HuH-7 (cell line): ENCODE measurements at places on chromosomes 12 and 14.

GRCh38 chr14:27384124-27384523 is 786.3 kb upstream of the NOVA1 start:
- no peak for DNase-seq

DNA sequence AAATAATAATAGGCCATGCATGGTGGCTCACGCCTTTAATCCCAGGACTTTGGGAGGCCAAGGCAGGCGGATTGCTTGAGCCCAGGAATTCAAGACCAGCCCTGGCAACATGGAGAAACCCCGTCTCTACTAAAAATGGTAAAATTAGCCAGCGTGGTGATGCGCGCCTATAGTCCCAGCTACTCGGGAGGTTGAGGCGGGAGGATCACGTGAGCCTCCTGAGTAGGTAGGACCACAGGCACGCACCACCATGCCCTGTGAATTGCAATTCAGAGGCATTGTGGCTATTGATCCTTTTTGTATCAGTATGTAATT is 2.3 kb downstream of the ARHGDIB start:
- DNase-seq: no peak

- DNase-seq: no peak
Observed at GRCh38 chr14:72404106-72404774, 472.0 kb downstream of the RGS6 start.

DNA sequence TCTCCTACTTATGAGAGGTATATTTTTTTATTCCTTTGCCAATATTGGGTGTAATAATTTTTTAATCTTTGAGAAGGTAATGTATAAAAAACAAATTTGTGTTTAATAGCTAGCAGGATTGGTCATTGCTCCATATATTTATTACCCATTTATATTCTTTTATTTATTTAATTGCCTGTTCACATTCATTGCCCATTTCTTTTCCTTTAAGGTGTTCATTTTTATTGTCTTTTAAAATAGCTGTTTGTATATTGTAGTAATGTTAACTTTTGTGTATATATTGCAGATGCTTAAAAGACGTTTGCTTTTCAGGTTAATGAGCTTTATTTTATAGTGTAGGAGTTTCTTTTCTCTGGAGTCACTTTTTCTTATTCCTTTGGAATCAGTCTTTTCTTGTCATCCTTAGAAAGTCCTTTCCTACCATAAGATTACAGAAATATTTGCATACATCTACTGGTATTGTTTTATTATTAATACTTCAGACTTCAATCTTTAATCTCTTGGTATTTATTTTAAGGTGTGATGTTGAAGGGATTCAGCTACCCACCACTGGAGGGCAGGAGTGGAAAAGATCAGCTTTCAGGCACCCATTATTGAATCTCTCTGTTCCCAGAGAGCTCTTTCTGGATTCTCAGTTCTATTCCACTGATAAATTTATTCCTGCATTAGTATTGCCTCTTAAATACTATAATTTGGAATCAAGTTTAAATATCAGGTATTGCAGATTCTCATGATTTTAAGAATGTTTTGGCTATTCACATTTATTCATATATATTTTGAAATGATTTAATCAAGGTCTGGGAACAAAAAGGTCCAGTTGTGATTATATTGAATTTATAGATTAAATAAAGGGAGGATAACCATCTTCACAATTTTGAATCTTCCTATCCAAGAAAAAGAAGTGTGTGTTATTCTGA is 17.3 kb downstream of the PPM1A start:
- DNase-seq: peak; percentile 39

- DNase-seq: no peak
Observed at GRCh38 chr12:49233842-49234526, 30.9 kb upstream of the TUBA1C start.

DNA sequence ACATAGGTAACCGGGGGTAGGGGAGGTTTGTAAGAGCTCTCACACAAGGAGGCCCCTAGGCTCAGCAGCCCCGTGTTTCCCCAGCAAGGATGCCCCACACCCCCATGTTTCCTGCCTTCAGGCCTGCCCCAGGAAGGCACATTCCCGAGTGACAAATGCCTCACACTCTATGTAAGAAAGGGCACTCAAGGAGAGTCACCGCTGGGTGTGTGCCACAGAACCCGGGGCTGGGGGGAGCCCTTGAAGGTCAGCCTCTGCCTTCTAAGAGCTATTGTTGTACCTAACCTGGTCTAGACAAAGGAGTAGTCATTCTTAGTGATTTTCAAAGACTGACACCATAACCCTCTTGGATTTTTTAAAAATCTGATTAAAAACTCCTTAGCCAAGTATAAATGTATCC is 333.6 kb downstream of the DPF3 start:
- DNase-seq: no peak

GRCh38 chr12:49304161-49304560 is 9.2 kb downstream of the PRPH start:
- no peak for DNase-seq

DNA sequence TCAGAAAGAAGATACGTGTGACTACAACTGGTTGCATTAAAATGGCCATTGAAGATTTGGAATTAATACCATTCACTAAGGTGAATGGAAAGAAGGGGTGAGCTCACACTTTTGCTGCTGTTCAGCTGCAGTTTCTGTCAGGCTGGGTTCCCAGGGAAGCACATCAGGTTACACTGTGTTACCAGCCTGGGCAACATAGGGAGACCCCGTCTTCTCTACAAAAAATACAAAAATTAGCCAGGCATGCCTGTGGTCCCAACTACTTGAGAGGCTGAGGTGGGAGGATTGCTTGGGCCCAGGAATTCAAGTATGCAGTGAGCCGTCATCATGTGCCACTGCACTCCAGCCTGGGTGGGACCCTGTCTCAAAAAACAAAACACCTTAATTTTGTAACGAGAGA is 12.9 kb upstream of the ZCCHC8 start:
- no peak for DNase-seq

DNA sequence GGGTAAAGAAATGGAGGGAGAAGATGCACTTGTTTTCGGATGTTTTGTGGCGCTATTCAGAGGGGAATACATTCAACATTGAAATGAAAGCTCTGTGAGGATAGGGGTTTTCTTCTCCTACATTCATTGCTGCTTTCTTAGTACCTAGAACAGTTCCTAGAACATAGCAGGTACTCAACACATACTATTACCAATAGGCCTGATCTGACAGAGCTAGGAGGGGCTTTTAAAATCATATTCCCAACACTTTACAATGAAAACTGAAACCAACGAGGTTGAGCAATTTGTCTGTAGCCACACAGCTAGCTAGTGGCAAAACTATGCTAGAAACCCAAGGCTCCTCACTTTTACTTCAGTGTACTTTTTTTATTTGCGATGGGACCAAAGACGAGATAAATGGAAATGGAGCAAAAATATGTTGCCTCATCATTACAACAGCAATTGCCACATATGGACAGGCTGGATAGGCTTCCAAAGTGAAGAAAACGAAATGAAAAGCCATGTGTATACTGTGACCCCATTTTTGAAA is 23.1 kb upstream of the IL22 start:
- no peak for DNase-seq

DNA sequence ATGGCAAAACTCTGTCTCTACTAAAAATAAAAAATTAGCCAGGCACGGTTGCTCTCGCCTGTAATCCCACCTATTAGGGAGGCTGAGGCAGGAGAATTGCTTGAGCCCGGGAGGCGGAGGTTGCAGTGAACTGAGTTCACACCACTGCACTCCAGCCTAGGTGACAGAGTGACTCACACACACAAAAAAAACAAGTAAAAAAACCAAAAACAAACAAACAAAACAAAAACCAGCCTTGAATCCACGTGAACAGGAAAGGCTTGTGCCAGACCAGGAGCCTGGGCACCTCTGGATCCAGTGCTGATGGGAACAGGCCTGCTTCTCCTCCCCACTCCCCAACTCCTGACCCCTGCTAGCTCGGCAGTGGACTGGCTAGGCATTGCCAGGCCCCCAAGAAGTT is 3.5 kb downstream of the FOXN4 start:
- DNase-seq: no peak

DNA sequence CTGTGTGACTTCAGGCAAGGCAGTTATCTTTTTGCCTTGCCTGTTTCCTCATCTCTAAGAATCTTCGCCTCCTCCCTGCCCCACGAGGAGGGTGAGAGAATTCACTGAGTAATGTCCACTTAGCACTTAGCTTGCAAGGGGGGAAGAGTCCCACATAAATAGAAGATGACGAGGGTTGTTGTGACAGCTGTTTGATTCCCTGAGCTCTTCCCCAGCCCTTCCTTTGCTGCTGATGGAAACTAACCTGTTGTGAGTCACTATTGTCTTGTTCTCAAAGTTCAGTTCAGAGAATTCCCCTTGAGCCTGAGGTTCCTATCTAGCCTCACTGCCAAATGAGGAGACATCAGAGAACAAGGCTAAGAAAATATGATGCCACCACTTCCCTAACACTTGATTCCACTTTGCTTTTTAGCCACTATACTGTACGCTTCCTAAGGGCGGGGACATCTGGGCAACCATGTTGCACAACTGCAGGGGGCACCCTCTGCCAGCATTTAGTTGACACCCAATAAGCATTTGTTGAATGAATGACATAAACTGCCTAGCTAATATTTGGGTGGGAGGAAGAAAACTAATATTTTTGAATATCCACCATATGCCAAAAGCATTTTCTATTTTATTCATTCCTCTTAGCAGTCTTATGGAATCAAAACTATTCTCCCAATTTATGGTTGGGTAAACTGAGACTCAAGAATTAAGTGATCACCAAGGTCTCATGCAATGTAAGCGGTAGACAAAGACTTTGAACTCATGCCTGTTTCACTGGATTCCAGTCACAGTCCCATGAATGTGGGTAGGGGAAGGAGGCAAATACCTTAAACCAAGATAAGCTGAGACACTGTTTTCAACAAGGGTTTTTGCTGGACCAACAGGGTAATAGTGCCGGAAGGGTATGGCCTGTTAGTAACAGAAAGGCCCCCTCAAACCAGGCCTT is 77.6 kb downstream of the ZFP36L1 start:
- no peak for DNase-seq

DNA sequence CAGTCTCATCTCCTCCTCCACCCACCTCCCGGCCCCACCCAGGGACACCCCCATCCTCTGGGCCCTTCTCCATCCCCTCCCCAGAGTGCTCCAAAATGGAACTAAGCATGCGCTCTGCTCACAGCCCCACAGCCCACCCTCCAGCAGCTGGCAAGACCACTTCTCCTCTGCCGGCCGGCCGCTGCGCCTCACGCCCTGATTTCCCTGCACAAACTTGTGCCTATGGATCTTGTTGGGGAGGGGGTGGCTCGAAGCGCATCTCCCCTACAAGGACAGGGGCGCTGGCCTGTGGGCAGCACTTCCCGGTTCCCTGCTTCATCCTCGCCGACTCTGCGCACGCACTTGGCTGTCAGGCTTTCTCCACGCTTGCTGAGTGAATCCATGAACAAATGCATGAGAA is 19.5 kb upstream of the NUDT14 start:
- no peak for DNase-seq

- no peak for DNase-seq
Observed at GRCh38 chr14:94113490-94113889, 3.0 kb downstream of the IFI27 start.

DNA sequence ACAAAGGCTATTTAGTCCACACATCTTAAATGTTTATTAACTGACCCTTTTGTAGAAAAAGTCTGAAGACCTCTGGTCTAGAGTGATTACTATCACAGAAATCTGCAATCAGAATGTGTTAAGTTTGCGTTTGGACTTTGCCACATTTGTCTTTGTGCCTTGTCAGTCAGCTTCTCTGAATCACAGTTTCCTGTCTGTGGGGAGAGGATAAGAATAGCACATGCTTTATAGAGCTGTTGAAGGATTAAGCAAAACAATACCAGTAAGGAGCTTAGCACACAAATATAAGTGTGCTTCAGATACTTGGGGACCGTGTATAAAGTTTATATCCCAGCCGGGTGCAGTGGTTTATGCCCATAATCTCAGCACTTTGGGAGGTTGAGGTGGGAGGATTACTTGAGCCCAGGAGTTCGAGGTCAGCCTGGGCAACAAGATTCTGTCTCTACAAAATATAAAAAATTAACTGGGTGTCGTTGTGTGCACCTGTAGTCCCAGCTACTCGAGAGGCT is 63.0 kb upstream of the BTG1 start:
- no peak for DNase-seq

- no peak for DNase-seq
Observed at GRCh38 chr14:74786796-74787315, 23.7 kb downstream of the YLPM1 start.

DNA sequence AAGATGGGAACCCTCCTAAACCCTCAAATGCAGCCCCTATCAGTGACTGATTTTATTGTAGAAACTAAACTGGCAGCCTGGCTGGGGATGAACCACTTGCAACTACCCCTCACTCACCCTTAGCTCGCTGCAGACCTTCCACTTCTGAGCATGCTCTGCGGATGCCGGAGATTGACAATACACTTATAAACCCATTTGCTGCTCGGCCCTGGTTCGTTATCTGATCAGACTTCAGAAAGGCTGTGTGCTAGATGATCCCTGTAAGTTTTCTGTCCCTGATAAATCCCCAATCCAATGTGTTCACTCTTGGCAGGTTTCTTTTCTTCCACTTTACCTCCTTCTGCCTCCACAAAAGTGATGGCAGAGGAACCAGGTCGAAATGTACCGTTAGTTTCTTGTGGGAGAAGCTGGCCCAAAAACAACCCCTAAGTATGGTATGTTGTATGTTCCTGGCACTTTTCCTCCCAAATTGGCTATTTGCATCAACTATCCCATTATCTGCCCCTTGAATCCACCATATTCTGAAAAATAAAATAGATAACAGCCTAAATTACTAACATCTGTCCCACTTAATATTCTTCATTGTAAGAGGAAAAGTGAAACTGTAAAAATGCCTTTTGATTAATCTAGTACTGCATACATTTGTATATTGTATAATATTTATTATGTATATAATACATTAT is 18.8 kb downstream of the RPH3A start:
- DNase-seq: no peak

- DNase-seq: no peak
Observed at GRCh38 chr14:54098536-54098935, 141.9 kb upstream of the BMP4 start.

DNA sequence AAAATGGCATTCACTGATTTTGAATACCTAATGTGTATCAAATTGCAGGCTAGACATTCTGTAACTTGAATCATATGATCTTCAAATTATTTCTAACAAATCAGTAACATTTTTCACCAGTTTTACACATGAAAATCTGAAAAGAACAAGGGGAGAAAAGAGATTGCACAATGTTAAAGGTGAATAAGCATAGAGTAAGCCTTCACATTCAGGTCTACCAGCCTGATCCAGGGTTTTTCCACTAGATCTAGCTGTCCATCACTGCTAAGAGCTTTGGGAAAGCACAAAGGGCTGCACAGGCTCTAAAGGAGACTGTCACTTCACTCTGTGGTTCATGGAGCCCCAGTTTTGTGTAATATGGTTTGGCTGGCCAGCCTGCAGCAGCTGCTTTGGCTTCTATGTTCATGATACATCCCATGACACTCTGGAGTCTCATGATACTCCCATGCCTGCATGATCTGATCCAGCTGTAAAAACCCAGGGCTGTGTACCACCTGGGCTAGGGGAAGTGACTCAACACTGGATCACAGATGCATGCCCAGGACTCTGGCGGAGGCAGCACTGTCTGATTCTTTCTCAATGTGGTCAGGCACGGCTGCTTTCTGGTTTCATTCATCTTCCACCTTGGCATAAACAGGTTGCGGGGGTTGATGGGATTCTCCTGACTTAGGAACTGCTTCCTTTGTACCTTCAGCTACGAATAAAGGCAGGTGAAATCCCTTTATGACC is 859.7 kb downstream of the GALC start:
- DNase-seq: no peak

- DNase-seq: no peak
Observed at GRCh38 chr14:103442288-103442687, 57.1 kb downstream of the MARK3 start.
